ENCODE measurements at places on chromosomes 5 and 9. TPM values are rescaled to one million over a fixed set of nuclear protein-coding genes. Genes with fewer than 3 reads are reported as not detected.

DNA sequence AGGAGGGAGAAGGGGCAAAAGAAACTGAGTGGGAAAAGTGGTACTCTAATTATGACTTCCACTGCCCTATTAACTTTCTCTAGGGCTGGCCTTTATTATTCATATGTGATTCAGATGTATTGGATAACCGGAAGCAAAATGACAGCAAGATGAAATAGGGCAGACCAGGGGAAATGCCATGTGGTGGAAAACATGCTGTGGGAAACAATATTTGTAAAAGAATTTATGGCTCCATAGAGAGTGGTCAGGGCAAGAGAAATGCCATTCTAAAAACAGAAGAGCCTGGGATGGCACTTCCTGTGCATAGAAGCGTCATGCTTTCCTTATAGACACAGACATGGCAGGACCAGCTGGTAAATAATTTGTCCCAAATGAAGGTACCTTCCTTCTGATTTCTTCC lies 67.7 kb downstream of the MEGF10 start:
- no peak for DNase-seq

DNA sequence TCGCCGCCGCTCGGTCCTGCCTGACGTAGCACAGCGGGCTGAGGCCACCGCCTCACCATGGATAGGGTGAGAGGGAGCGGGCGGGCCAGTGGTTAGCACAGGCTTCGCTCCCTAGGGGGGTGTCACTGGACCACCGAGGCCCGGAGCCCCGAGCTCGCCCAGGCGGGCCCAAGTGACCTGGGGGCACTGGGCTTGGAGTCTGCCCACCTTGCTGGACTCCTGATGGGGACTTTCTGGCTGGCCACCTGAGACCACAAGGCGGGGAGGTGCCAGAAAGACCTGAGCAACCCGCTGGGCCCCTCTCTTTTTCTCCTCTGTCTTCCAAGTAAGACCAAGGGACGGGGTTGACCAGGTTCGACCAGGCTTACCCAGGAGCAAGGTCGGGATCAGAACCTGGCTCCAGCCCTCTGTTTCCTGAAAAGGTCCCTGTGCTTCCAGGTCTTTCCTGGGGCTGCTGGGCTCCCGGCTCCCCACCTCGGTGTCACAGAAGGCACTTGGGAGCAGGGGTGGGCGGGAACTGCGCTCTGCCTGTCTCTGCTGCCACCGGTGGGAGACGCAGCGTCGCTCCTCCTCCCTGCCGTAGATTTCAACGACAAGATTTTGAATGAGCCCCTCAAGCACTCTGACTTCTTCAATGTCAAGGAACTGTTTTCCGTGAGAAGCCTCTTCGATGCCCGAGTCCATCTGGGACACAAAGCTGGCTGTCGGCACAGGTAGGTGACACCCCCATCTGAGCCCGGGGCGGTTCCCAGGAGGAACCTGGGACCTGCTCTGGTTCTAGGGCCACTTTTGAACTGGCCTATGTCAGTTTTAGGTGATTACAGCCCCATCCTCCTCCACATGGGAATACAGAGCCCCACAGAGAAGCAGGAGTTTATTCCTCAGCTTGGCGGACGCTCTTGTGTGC lies 1.0 kb downstream of the MRPS2 start:
- peak; percentile 54 for DNase-seq

The COL27A1 gene
- total RNA-seq, result 7.0 TPM

- DNase-seq, result no peak
These were observed 46.5 kb upstream of the IRX2 start for GRCh38 chr5:2797981-2798380.

All from left cardiac atrium (tissue), 4 donors.